Kidney epithelial cell (primary cell): ENCODE measurements at places on chromosomes 1 and 21. TPM values are rescaled to one million over a fixed set of nuclear protein-coding genes. Genes with fewer than 3 reads are reported as not detected.

Gene TNFRSF25
- 18.2 and 20.2 TPM in 2 replicates for total RNA-seq

Gene STPG1
- total RNA-seq: 7.5 and 12.8 TPM in 2 replicates

Gene ZNF695
- total RNA-seq: 2.2 and 2.9 TPM in 2 replicates

Gene HPCA
- total RNA-seq: not detected in 2 replicates

Gene TRIM63
- total RNA-seq: 0.14 TPM in 1 of 2 replicates, not detected in the other

Gene BGLAP
- not detected in 2 replicates for total RNA-seq
